ENCODE measurements at places on chromosomes 6 and 20. TPM values are rescaled to one million over a fixed set of nuclear protein-coding genes. Genes with fewer than 3 reads are reported as not detected.

Gene MEI4
- 0.63 TPM for total RNA-seq

Gene PREP
- 51.0 TPM for total RNA-seq

Gene SEMG1
- 4.0 TPM for total RNA-seq

Gene ENPP1
- 46.9 TPM for total RNA-seq

Gene SLC17A3
- total RNA-seq, result 0.27 TPM

Gene BPIFB6
- not detected for total RNA-seq

Gene CLIC5
- not detected for total RNA-seq

Gene LRRN4
- 2.2 TPM for total RNA-seq

Gene FNDC11
- 6.5 TPM for total RNA-seq

Gene CYP21A2
- not detected for total RNA-seq

Gene CD93
- total RNA-seq, result 0.04 TPM

Gene EPHA7
- 7.3 TPM for total RNA-seq

Gene SLC17A1
- not detected for total RNA-seq

Gene FKBP1C
- 0.35 TPM for total RNA-seq

Gene FAM83D
- 81.6 TPM for total RNA-seq

Gene GLP1R
- total RNA-seq, result 3.7 TPM

Gene NKX2-4
- 0.35 TPM for total RNA-seq

Gene ENPP4
- total RNA-seq, result 4.4 TPM

Gene IPCEF1
- total RNA-seq, result 0.27 TPM

Gene POM121L2
- total RNA-seq, result 0.07 TPM

Gene NOX3
- not detected for total RNA-seq

Gene ULBP3
- 4.2 TPM for total RNA-seq

GRCh38 chr6:6293317-6293716 is 27.1 kb downstream of the F13A1 start:
- DNase-seq, result peak; percentile 54

GRCh38 chr6:49634836-49635218 is 1.8 kb downstream of the RHAG start:
- DNase-seq, result no peak

DNA sequence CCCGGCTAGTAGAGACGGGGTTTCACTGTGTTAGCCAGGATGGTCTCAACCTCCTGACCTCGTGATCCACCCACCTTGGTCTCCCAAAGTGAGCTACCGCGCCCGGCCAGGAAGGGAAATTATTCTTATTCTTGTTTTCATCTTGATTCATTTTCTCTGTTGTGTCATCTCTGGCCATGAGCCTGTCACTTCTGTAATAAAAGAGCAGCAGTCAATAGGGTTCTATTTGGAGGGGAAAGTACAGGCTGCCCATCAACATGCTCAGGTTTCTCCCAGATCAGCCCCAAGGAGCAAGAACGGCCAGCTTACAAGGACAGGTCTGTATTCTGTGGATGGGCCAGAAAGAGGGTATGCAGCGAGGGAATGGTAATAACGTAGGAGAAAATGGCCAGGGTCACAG is 345.0 kb downstream of the PREX1 start:
- DNase-seq, result no peak

GRCh38 chr20:17628101-17628841 is 53.8 kb downstream of the RRBP1 start:
- no peak for DNase-seq

DNA sequence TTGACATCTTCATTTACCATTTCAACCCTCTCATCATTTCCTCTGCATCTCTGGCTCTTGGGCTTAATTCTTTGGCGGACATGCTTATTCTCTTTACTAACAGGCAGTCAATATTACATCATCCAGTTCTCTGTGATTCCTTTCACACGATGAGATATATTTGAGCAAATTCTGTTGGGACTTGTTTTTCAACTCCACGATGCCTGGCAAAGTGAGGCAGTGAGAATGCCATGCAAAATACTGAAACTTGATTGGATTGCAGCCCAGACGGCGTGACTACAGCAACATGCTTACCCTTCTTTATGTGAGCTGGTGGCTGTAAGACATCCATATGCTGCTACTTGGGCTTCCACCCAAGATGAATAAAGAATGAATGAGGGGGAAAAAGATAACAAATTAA is 101.7 kb upstream of the SPACA1 start:
- DNase-seq, result no peak

GRCh38 chr6:38065734-38066305 is 246.3 kb downstream of the ZFAND3 start:
- no peak for DNase-seq

DNA sequence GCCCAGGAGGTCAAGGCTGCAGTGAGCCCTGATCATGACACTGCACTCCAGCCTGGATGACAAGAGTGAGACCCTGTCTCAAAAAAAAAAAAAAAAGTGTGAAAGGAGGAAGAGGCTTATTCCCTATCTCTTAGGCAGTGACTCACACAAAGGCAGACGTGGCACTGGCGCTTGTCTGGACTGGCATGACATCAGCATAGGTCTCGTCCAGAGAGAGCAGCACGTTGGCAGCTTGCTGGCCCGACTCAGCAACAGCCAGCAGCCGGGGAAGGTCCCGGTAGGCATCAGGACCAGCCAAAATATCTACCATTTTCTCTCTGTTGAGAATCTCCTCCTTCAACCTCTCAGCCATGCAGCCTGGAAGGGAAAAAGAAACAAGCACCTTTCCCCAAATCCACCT is 14.1 kb downstream of the CDK5RAP1 start:
- no peak for DNase-seq

- peak; percentile 33 for DNase-seq
Observed at GRCh38 chr20:25484224-25484846, 76.9 kb downstream of the GINS1 start.

DNA sequence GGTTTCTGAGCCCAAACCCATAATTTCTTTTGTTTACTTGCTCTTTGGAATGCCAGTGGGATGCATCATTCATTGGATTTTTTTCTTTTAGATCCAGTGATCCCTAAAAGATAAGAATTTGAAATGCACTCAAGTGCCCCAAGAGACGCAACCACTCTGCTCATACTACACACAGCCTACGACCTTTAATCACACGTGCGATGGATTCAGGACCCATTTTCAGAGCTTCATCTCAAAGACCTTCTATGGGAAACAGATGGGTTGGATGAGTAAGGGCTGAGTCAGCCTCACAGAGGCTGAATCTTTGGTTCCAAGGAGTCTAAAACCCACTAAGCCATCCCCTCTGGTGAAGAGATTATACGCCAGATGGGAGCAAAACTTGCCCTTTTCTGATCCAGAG is 265.5 kb upstream of the EXOC2 start:
- DNase-seq, result no peak

- no peak for DNase-seq
Observed at GRCh38 chr6:53634184-53634631, 31.3 kb downstream of the KLHL31 start.

DNA sequence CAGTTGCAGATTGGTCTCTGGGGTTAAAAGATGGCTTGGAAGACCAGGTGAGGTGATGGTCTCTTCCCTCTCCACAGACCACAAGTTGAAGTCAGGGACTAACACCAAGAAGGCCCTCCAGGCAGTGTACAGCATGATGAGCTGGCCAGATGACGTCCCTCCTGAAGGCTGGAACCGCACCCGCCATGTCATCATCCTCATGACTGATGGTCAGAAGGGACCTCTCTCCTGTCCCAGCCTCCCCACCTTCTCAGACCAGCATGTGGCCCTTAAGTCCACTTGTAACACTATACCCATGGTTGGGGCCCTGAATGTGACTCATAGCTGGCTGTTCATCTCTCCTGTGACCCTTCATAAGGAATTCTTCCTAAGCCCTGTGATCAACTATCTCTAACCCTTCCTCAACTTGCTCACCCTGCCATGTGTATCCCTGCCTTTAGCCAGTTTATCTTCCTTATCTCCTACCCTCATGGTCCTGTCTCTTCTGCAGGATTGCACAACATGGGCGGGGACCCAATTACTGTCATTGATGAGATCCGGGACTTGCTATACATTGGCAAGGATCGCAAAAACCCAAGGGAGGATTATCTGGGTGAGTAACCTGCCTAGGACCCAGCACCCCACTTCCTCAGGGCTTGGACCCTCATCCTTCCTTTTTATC is 3.0 kb downstream of the CFB start:
- DNase-seq, result no peak

DNA sequence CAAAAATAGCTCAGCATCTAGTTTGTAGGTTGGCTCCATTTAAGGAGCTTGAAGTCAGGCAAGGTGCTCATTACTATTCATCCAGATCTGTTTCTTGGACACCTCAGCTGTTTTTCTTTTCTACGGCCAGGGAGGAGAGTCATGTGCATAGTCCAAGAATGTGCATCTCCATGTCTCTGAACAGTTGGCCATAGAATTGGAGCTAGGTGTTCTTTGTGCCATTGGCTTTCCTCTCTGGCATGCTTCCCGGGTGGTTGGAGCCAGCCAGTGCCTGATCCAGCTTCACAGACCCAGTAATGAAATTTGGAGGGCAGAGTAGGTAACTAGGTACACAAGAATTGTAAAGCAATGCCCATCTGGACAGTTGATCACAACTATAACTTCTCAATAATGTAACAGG is 21.6 kb downstream of the EYA4 start:
- DNase-seq, result no peak

DNA sequence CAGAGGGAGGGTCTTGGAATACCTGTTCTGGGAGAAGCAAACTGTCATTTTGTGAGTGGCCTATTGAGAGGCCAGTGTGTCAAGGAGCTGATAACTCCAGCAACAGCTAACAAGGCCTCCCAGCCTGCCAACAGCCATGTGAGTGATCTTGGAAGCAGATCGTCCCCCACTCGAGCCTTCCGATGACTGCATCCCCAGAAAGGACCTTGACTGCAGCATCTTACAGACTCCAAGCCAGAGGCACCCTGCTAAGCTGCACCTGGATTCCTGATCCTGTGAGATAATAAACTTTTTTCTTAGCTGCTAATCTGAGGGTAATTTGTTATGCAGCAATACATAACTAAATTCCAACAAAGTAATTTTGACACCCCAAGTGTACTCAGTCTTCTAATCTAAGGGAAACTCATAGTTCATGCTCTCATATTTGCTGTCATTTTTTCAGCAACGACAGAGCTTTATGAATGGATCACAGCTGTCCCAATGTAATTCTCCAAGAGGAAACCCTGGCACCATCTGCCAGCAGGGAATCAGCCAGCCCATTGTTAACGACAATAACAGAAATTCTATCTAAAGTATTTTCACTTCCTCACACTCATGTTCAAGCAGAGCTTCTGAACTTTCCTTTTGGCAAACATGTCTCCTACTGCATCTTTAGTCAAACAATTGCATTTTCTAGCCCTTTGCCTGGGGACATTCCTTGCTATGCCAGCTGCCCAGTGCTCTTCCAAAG is 470.2 kb upstream of the BTBD3 start:
- peak; percentile 41 for DNase-seq

- peak; percentile 89 for DNase-seq
Observed at GRCh38 chr6:5260111-5260620, 584 bp downstream of the LYRM4 start.

GRCh38 chr20:37357481-37358365 is 11.8 kb downstream of the SRC start:
- DNase-seq, result no peak

GRCh38 chr6:167441715-167442206 is 116.9 kb downstream of the TTLL2 start:
- peak; percentile 77 for DNase-seq

DNA sequence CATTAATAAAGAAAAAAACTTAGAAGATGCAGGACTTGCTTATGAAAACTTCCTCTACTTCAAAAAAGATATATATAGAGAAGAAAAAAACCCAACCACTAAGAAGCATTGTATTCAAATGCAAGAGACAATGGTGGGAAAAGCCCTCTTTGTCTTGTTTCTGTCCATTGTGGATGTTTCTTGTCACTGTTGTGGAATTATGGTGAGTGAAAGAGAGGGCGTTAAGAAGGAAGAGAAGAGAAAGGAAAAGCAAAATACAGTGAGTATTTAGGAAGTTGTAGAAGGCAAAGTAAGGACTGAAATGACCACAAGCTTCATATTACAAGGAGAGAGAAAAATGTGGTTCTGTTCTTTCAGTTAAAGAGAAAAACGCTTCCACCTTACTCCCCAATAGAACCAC is 14.1 kb upstream of the THBD start:
- DNase-seq, result no peak

DNA sequence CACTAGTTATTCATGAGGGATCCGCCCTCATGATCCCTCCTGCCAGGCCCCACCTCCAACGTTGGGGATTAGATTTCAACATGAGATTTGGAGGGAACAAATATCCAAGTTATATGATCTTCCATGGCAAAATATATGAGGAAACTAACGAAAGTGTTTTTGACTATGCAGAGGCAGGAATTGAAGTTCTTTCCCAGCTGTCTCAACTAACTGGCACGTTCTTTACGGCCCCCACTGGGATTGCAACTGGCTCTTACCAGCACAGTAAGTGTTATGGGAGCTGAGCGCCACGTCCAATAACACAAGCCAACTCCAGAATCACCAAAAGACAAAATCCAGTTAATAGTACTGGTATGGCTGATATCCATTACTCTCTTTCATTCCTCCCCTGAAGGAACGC is 66.6 kb downstream of the ECT2L start:
- DNase-seq, result no peak

- no peak for DNase-seq
Observed at GRCh38 chr6:82084324-82084920, 163.1 kb downstream of the IBTK start.

- no peak for DNase-seq
Observed at GRCh38 chr6:43814111-43814510, 44.1 kb downstream of the VEGFA start.

DNA sequence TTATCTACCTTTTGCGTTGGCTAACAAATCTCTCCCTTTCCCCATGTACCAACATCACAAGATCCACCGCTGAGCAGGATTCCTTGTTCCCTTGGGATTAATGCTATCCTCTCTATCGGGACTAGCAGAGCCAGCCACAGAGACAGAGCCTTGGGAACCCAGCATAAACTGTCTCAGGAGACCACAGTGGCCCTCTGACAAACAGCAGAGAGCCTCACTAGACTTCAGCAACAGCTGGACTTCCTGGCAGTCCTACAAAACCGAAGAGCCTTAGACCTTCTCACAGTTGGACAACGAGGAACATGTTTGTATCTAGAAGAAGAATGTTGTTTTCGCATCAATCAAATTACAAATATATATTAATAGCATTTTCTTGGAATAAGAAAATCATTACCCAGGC is 39.6 kb upstream of the POU5F1 start:
- DNase-seq, result no peak

- no peak for DNase-seq
Observed at GRCh38 chr6:128952902-128953301, 70.0 kb downstream of the LAMA2 start.

DNA sequence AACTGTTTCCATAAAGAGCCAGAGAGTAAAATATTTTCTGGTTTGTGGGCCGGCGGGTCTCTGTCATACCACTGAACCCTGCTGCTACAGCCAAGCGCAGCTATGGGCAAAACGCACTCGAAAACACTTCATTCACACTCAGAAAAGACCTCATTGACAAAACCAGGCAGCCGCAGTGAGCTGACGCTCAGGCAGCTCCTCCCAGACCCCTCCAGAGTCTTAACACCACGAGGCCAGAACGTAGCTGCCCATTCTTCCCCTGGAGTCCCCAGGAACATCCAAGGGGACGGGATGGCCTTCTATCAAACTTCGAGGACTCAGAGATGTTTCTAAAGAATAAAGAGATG is 35.6 kb upstream of the ZBP1 start:
- no peak for DNase-seq

DNA sequence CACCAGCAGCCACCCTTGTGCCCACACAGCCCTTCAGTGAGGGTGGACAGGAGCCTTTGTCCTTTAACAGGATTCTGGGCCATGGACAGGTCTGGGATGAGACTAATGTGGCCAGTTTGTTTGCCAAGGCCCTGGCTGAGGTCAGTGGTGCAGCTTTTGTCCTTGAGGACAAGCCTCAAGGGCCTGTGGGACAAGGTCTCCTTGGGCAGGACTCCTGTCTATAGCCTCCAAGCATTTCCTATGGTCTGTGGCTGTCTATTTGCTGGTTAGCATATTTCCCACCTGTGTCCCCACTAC is 44.1 kb downstream of the SUN5 start:
- DNase-seq, result no peak

- peak; percentile 62 for DNase-seq
Observed at GRCh38 chr6:139996253-139996834, 621.9 kb upstream of the CITED2 start.

All from GM23338 (cell line).